Activated T-helper 2 cell treated with anti-CD3 and anti-CD28 coated beads, Interferon-gamma antibody, Interleukin-2, Interleukin-4, amounts not matched to agents 10 μg/mL and 5 μg/mL and 100 μg/mL, durations not matched to agents 14 hours and 24 hours and 36 hours (primary cell): ENCODE measurements at places on chromosomes 1 and 21.

DNA sequence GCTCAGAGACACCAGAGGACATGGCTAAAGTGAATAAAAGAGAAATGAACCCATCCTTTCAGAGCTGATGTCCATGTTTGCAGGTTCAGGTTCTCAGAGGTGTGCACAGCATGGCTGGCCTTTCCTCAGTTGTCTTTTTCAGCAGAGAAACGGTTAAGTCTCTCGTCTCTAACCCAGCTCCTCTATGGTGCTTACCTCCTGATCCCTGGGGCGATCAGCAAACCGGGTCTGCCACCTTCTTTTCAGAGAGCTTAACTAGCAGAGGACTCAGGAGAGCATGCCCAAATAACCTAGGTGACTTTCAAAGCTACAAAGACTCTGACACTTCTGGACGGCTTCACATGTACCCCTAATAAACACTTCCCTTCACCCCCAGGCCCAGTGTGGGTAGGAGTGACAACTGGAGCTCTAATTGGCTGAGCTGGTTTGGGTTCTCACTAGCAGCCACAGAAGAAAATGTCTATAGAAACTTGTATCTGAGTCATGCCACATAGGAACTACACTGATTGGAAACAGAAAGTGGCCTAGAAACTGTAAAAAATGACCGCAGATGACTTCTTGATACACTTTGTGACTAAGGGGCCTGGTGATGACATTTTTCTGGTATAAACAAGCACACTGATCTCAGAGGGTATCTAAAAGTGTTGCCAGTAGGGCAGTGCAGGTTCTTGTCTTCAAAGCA, at the start of gene AIM2:
Gene AIM2, minus strand, starts transcription at position 329 of the 682 bp plus-strand sequence. CDS start 3,267 bp downstream, outside the sequence.
- H3K27ac ChIP-seq: peak within 1 kb of the TSS; percentile 98
- H3K36me3 ChIP-seq: peaks cover 31% of the 10 kb centered on the region
- peak within 1 kb of the TSS; percentile 89 for H3K4me3 ChIP-seq
- no peaks in the 10 kb centered on the region for H3K27me3 ChIP-seq
- peak; percentile 71 for DNase-seq
- H3K4me1 ChIP-seq: peaks cover 44% of the 10 kb centered on the region

- no peaks in the 10 kb centered on the region for H3K36me3 ChIP-seq
- DNase-seq: peak; percentile 38
- H3K27ac ChIP-seq: peak overlapping the region; percentile 86
- H3K4me1 ChIP-seq: peaks cover 42% of the 10 kb centered on the region
- peak overlapping the region; percentile 20 for H3K4me3 ChIP-seq
These were observed 69.5 kb downstream of the RHOU start for GRCh38 chr1:228804640-228805413.

DNA sequence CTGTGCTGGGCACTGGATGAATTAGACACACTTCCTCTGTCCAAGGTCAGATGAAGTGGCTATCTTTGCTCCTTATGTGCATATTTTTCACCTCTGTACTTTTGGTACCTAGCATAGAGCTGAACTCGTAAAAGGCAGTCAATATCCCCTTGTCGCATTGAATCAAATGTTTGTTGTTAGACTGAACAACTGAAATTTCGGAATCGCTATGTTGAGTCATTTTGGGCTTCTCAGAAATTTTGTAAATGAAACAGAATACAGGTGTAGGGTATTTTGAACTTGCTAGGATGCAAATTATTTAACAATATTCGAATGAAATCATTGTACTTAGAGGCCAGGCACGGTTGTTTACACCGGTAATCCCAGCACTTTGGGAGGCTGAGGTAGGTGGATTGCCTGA, 48.0 kb downstream of the PDE4B start:
- H3K27ac ChIP-seq: no peak overlapping the region
- no peaks in the 10 kb centered on the region for H3K4me1 ChIP-seq
- peaks cover 11% of the 10 kb centered on the region for H3K27me3 ChIP-seq
- H3K4me3 ChIP-seq: no peak overlapping the region

- DNase-seq: no peak
- no peaks in the 10 kb centered on the region for H3K36me3 ChIP-seq
- H3K27me3 ChIP-seq: no peaks in the 10 kb centered on the region
- H3K27ac ChIP-seq: no peak overlapping the region
- H3K4me1 ChIP-seq: no peaks in the 10 kb centered on the region
These were observed 142.8 kb downstream of the ZZZ3 start for GRCh38 chr1:77539519-77540142.

DNA sequence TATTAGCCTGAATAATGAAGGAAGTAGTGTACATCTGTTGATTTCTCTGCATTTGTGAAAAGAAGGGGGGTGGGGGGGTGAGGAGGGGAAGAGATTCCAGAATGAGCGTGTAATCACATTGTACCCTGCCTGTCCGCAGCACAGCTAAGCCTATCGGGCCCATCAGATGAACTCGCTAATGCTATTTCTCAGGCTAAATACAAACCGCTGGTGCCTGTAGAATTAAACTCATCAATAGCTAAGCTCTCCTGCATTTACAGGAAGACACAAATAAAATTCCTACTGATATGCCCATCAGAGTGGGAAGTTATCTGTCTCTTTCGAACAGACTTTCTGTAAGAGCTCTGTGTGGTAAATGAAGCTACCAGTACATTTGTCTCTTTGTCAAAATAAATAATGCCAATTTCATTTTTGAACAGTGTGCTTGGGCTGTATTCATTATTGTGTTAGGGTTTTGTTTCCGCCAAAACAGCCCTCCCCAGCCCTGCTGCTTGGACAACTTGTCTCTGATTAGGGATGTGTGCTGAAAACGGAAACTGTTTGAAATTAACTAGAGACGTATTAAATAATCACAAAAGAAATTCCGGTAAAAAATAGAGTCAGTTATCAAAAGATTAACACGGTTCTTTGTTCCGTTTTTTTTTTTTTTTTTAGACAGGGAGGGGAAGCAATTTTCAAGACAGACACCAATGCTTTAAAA, 305.4 kb downstream of the TTLL7 start:
- H3K4me3 ChIP-seq: no peak overlapping the region
- peaks cover 16% of the 10 kb centered on the region for H3K27me3 ChIP-seq
- peaks cover 5% of the 10 kb centered on the region for H3K4me1 ChIP-seq
- no peaks in the 10 kb centered on the region for H3K36me3 ChIP-seq
- DNase-seq: no peak

DNA sequence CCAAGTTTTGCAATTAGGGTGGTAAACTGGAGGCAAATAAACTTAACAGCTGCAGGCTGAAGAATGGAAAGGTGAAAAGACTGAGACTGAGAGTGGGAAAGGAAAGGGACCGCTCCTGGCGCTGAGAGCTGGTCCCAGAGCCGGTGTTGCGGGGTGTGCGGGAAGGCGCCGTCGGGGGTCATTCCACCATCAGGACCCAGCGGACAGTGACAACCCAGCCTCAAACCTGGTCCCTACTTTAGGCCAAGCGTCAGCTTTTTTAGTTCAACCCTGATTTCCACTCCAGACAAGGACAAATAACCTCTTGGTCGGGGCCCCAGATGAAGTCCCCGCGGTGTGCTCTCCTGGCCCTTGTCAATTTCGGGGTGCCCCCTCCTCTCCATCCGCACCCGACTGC, 145.8 kb upstream of the ETS2 start:
- peak overlapping the region; percentile 65 for H3K4me3 ChIP-seq
- peaks cover 73% of the 10 kb centered on the region for H3K27me3 ChIP-seq
- no peaks in the 10 kb centered on the region for H3K36me3 ChIP-seq

DNA sequence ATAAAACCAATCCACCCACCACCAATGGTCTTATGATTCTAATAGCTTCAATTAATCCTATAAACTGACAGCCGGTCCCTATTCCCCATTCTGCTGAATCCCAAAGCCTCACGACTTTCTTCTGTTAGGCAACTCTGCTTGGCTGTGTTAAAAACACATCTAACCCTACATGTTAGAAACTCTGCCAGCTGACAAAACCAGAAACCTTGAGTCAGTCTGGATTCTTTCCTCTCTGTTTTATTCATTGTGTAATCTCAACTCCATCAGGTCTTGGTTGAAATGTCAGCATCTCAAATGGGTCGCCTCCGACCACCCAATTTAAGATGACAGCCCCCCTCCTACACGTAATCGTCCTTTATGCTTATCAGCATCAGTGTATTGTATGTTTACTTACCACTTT, 312.1 kb downstream of the DISC1 start:
- no peaks in the 10 kb centered on the region for H3K4me1 ChIP-seq
- no peak overlapping the region for H3K4me3 ChIP-seq
- H3K27ac ChIP-seq: no peak overlapping the region
- H3K27me3 ChIP-seq: peaks cover 2% of the 10 kb centered on the region

DNA sequence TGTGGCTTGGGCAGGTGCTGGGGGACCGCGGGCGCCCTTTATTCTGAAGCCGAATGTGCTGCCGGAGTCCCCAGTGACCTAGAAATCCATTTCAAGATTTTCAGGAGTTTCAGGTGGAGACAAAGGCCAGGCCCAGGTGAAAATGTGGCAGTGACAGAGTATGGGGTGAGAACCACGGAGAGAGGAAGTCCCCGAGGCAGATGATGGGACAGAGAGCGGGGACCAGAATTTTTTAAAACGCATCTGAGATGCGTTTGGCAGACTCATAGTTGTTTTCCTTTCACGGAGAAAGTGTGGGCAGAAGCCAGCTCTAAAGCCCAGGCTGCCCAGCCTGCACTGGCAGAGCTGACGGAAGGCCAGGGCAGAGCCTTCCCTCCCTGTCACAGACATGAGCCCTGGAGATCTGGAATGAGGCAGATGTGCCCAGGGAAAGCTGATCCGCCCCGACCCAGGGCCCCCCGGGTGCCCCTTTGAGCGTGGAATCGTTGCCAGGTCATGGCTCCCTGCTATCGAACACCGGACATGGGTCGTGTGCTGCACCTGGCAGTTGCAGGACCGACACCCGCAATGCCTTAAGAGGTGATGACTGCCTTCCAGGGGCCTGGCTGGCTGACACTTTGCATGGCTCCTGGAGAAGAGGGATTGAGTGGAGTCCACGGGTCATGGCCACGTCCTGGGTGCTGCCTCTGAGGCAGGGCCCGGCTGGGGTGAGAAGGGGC, 6.5 kb upstream of the SLX9 start:
- no peaks in the 10 kb centered on the region for H3K36me3 ChIP-seq
- DNase-seq: no peak
- H3K27ac ChIP-seq: no peak overlapping the region
- no peaks in the 10 kb centered on the region for H3K27me3 ChIP-seq

DNA sequence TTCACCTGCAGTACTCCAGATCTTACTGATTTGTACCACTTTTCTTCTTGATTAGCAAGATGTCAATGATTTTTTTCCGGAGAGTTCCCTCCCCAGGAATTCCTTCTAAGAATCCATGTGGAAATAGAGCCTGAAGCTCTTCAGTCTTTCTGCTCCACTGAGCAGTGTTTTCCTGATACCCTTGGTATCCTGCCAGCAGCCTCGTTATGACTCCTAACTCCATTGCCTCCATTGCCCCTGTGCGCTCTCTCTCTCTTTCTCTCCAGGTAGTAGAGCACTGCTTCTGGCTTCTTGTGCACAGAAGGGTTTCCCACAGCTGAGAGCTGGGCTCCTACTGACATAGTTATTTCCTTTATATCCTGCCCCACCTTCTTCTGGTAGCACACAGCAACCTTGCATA, 12.2 kb downstream of the UBE2U start:
- DNase-seq: no peak
- peaks cover 58% of the 10 kb centered on the region for H3K27me3 ChIP-seq
- H3K27ac ChIP-seq: no peak overlapping the region
- H3K36me3 ChIP-seq: no peaks in the 10 kb centered on the region
- H3K4me3 ChIP-seq: no peak overlapping the region

DNA sequence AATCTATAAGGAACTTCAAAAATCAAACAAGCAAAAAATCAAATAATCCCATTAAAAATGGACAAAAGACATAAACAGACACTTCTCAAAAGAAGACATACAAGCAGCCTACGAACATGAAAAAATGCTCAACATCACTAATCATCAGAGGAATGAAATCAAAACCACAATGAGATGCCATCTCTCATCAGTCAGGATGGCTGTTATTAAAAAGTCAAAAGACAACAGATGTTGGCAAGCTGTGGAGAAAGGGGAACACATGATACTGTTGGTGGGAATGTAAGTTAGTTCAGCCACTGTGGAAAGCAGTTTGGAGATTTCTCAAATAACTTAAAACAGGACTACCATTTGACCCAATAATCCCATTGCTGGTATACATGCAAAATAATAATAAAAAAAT, 226.4 kb downstream of the S1PR1 start:
- no peaks in the 10 kb centered on the region for H3K4me1 ChIP-seq
- no peak overlapping the region for H3K4me3 ChIP-seq
- no peak for DNase-seq
- peaks cover 11% of the 10 kb centered on the region for H3K27me3 ChIP-seq
- H3K27ac ChIP-seq: no peak overlapping the region

DNA sequence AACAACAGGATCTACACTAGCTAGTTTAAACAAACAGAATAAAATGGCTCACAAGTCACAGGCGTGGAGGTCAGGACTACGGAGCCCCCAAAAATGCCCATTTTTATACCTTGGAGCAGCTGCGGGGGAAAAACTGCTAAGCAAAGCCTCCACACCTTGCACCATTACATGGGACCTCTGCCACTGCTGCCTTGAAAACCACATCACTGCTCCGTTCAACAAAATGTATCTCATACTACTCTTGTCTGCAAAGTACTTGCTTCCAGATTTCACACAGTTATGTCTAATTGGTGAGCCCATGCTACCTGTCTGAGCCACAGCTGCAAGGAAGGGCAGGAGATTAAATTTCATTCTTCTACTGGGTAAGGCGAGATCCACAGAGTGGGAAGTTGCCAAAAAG, 24.4 kb downstream of the MRPL39 start:
- H3K36me3 ChIP-seq: peaks cover 64% of the 10 kb centered on the region
- DNase-seq: no peak
- no peaks in the 10 kb centered on the region for H3K27me3 ChIP-seq
- H3K4me1 ChIP-seq: peaks cover 45% of the 10 kb centered on the region
- H3K4me3 ChIP-seq: no peak overlapping the region
- peak overlapping the region; percentile 71 for H3K27ac ChIP-seq

- no peak overlapping the region for H3K4me3 ChIP-seq
- H3K27me3 ChIP-seq: peaks cover 6% of the 10 kb centered on the region
- H3K36me3 ChIP-seq: peaks cover 8% of the 10 kb centered on the region
- DNase-seq: no peak
These were observed 2.4 kb upstream of the USP33 start for GRCh38 chr1:77762072-77762476.

DNA sequence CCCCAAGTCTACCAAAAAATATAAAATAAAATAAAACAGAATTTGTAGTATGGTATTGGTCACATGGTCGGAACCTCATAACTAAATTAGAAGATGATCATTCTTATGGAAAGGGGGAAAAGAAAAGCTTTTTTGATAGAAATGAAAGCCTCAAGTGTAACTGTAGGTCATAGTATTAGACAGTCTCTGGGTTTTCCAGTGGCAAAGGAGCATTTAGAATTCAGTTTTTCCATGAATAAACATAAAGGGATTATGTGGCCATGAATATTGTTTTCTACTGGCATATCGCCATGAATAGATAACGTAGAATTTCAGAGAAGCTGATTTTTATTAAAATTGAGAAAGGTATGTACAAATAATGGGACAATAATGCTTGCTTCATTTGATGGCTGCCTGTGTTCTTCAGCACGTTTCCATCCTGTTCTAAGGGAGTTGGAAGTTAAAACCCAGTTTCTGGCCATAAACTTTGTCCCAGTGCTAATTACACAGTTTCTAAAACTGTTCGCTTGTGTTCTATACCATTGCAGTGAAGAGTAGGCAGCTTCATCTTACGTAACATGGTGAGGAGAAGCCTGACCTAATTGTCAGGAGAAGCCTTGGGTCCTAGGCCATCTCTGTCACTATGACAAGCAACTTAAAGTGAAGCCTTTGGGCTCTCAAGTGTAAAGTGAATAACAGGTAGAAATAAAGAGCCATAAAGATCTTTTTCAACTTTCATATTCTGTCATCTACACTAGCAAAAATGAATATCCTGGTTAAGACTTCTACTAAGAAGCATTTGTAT, 70.5 kb upstream of the PGD start:
- DNase-seq: no peak
- peaks cover 25% of the 10 kb centered on the region for H3K4me1 ChIP-seq
- no peak overlapping the region for H3K27ac ChIP-seq
- no peaks in the 10 kb centered on the region for H3K27me3 ChIP-seq
- H3K36me3 ChIP-seq: peaks cover 32% of the 10 kb centered on the region
- no peak overlapping the region for H3K4me3 ChIP-seq
